ENCODE measurements at places on chromosomes 6 and 20.

DNA sequence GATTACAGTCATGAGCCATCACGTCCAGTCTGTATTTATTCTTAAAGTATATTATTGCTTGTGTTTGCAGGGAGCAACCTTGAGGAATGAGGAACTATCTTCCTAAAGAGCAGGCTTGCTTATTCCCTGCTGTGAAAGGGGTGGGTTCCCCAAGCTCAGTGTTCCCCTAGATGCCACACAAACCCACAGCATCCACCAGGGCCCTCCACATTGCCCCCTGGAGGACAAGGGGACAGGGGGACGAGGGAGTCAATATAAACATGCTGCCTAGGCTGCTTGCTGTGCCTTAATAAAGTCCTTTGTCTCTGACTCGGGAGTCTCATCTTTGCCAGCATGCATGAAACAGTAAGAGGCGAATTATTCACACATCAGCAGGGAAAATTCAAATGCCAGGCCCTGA lies 8.0 kb upstream of the IDH3B start:
- DNase-seq: no peak

DNA sequence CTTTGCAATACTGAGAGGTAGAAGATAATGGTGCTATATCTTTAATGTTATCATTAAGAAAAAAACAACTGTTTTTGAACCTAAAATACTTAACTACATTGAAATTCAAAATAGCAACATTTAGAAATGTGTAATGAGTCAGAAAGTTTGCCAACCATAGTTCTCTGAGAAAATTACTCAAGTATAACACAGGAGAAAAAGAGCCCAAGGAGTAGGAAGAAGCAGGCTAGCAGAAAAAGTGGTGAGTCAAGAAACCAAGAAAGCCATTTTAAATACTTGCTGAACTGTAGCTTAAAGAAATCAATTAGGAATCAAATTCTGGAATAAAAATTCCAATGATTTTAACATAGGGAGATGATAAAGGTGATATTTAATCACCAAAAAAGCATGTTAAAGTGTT lies 181.0 kb upstream of the RSPO3 start:
- no peak for DNase-seq

DNA sequence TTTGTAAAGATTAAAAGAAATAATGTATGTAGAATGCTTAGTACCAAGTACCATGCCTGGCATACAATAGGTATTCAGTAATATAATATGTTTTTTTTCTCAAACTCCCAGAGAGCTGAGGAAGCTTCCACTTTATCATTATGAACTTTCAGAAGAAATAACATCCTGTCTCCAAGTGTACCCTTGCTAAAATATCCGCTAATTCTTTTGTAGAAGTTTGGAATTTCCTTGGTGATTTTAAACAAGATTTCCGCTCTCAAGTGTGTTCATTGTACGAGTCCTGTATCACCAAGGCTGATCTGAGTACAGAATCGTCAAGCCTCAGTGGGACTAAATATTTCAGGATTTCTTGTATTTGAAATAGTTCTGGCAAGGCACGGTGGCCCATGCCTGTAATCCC lies 16.1 kb upstream of the RNF144B start:
- DNase-seq: no peak

DNA sequence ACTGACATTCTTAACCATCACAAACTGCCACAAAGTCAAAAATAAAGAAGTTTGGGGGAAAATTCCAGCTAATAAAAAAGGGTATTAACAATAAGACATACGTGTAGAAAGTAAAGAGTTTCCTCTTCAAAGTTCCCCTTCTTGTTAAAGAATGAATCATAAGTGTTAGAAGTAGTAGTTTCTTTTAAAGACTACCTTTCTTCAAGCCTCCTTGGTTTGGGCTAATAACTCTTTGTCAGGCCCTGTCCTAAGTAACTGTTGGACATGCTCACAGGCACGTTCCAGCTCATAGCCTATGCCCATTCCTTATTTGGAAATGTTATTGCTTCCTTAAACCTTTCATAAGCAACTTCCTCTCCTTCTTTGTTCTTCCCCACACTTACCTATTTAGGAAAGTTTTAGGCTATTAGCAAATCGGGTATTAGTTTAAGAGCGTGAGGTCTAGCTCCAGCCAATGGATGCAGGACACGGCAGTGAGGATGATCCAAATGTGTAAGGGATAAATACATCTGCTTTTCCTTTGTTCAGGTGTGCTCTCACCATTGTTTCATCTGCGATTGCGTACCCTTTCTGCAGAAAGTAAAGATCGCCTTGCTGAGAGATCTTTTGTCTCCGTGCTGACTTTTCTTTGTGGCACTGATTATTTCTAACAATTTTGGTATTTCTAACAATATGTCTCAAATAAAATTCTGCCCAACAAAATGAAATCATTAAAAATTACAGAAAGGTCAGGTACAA lies 64.9 kb downstream of the CHD6 start:
- no peak for DNase-seq

GRCh38 chr6:148313488-148313887 lies 29.1 kb upstream of the SASH1 start:
- no peak for DNase-seq

DNA sequence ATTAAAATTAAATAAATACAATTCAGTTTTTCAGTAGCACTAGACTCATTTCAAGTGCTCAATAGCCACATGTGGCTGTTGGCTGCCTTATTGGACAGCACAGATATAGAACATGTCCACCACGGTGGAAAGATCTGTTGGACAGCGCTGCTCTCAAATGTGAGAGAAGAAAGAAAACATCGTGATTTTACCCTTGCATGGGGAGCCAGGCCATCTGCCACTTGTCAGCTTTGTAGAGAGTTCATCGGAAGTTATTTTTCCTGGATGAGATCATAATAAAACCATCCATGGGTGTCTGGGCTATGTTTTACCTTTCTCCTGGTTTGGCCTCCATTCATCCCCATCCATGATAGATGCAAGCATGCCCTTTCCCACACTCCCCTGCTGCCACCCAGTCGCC lies 5.8 kb upstream of the KIF3B start:
- no peak for DNase-seq

- DNase-seq: no peak
Observed at GRCh38 chr20:58646257-58646656, 4.8 kb upstream of the STX16 start.

GRCh38 chr20:34220561-34220960 lies 20.7 kb upstream of the ASIP start:
- DNase-seq: no peak

DNA sequence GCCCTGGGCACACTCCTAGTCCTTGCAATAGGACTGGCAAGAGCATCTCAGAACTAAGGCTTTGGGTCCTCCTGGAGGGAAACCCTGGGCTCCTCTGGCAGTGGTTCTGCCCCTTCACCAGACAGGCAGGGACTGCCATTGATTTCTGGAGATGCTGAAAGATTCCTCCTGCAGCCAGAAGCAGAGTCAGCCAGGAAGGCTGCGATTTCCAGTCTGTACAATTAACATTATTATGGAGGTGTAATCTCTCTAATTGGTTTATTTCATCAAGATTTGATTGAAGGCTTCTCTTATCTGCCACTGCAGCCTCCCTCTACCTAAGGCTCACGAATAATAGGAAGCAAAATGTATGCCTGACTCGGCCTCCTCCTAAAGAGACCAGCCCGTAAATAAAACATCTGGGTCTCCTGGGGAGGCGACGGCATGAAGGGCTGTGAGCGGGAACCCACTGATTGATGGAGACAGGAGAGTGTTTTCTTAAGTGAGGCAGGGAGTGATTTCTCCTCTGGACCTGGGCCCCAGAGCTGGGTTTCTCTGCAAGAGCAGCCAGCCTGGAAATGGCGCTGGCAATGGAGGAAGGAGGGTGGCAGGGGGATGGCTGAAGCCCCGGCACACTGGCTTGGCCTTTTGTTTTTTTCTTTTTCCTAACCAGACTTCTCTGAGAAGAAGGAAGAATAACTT lies 689.6 kb downstream of the DHX35 start:
- DNase-seq: no peak

Measured in stimulated activated CD8-positive, alpha-beta memory T cell treated with anti-CD3 and anti-CD28 coated beads, Interleukin-7, amount 100 ng/mL, for 1 hour (primary cell).